CD4-positive, alpha-beta T cell treated with Interferon alpha-2 for 1 hour (primary cell): ENCODE measurements at places on chromosomes 3 and 15.
A peak's percentile ranks its signal among the peaks of the same experiment; 100 is the strongest.

DNA sequence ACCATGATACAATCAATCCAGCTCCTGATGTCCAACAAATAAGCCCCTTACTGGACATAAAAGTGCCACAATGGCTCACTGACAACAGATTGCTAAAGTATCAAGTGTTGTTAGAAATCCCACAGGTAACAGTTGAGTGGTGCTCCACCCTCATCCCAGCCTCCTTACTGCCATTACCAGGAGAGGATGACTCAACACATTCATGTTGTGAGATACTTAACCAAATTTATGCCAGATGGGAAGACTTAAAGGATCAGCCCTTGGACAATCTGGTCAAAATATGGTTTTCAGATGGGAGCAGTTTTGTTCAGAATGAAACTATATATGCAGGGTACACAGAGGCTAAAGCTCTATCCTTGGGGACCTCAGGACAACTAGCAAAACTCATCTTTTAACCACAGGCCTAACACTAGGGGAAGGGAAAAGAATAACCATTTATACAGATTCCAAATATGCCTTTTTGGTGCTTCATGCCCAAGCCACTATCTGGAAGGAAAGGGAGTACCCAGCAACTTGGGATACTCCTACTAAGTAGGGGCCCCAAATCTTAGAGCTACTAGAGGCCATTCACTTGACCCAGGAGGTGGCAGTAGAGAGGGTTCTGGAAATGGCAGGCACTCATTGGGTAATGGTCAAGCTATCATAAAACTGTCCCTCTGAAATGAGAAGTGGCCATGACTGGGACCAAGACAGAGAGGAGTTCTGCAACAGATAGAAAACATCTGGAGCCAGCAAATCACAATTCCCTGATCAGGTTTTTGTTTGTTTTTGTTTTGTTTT is 6.9 kb upstream of the ZNF662 start:
- DNase-seq, result no peak

GRCh38 chr15:89841306-89841705 is 26.7 kb upstream of the ANPEP start:
- no peak for DNase-seq

GRCh38 chr3:120182613-120183511 is 88.6 kb upstream of the GSK3B start:
- no peak for DNase-seq

DNA sequence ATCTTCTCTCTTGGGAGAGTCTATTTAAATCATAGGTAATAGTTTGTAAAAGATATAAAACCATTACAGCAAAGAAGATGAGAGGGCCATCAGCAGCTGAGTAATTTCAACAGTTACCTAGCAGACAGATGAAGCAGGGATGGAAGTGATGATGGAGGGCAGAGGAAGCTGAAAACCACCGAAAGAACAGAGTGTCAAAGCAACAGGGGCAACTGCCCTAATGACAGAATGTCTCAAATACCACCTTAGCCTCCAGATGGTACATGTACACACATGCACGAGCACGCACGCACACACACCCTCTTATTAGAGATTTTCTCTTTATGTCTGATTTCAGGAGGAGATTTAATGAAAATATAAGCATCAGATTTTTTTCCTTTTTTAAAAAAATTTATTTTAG is 64.5 kb downstream of the NEDD4 start:
- DNase-seq, result no peak

DNA sequence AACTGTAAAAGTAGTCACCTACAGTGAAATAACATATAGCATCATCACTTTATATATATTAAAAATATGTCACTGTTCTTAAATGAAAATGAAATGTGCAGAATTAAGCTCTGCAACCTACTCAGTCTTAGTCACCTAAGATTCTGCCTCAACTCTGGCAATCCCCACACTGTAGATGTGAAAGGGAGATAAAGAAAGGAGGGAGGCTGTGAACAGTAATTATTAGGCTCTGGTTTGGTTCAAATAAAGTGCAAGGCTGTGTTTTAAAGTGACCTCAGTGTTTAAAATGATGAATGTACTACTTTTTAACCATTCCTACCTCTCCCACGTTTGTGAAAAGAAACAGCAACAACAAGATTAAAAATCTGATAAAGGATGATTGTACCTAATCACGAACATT is 72.2 kb downstream of the ATP8B4 start:
- no peak for DNase-seq

GRCh38 chr15:100889385-100890050 is 9.9 kb downstream of the ALDH1A3 start:
- no peak for DNase-seq

DNA sequence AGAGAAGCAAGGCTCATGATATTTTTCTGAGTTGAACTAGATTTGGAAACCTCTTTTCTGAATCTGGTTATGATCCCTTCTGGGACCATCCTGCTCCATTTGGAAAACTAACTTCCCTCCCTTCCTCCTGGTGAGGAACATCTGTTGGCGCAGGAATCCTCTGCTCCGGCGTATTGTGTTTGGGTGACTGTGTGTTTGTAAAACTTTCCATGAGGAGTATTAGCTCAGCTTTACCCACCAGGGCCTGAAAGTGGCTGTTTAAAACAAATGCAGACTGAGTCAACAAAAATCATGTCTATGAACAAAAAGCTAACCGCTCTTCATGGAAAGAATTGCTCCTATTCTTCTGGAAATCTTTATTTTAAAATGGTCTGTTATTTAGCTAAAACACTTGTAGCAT is 17.7 kb downstream of the STARD9 start:
- no peak for DNase-seq

DNA sequence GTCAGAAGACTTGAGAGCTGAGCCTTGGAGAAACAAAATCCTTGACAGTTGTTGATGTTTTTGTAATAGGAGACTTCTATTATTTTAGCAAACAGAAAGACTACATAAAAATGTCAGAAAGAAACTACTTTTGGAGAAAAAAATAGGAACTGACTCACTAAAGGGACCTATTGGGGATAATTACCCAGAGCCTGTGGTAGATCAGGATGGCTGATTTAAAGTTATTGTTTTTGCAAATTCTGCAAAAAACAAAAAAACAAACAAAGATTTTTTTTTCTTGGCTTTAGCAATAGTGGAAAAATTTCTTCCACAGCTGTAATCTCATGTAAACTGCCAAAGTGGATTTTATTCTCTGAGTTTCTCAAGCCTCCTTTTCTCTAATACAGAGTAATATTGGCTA is 101.5 kb upstream of the SATB1 start:
- no peak for DNase-seq

DNA sequence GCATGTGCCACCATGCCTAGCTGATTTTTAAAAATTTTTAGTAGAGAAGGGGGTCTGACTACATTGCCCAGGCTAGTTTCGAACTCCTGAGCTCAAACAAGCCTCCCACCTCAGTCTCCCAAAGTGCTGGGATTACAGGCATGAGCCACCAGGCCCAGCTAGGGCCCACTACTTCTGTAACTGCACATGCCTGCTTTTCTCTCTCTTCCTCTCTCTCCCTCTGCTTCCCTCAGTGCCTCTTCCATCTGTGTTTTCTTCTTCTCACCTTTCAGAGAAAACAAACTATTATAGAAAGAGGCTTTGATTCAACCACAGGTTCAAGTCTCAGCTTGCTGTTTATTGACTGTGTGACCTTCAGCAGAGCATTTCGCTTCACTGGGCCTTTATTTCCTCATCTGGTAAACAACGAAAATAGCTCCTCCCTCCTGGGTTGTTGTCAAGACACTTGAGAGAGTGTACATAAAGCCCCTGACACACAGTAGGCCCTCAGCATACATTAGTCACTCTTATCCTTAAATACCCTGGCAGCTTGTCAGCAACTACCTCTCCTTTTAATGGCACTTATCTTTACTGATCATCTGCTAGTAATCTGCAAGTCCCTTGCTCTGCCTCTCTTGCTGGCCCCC is 10.2 kb downstream of the TADA3 start:
- no peak for DNase-seq

- DNase-seq, result no peak
These were observed 95.0 kb upstream of the CCDC80 start for GRCh38 chr3:112735926-112736325.

GRCh38 chr3:31456373-31456772 is 76.4 kb upstream of the STT3B start:
- peak; percentile 9 for DNase-seq

GRCh38 chr3:156689608-156690007 is 15.2 kb downstream of the TIPARP start:
- no peak for DNase-seq

- no peak for DNase-seq
These were observed 89.5 kb upstream of the TPM1 start for GRCh38 chr15:62953021-62953420.

- no peak for DNase-seq
These were observed 37.8 kb downstream of the MYL3 start for GRCh38 chr3:46825450-46825849.

DNA sequence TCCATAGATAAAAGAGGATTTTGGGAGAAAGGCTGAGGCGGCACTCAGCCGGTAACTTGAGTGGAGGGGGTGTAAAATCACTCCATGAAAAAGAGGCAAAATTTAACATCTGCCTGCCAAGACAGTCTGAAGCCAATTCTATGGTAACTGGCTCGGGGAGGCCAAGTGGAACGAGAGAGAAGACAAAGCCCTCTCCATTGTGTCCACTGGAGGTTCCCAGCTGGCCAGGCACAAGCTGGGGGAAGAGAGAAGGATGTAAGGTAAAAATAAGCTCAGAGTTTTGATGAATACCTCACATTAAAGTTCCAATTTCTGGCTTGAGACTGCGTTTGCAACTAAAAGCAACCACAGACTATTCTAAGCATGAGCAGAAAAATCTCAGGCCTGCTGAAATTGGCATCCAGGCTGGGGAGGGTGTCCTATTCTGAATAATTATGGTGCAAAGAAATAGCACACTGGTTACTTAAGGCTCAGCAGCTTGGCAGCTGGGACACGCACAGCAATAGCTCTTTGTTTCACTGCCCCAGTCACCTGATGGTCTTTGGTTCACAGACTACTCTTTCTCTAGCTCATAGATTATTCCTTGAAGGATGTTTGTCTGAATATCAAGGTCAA is 48.8 kb downstream of the CHRD start:
- DNase-seq, result no peak

DNA sequence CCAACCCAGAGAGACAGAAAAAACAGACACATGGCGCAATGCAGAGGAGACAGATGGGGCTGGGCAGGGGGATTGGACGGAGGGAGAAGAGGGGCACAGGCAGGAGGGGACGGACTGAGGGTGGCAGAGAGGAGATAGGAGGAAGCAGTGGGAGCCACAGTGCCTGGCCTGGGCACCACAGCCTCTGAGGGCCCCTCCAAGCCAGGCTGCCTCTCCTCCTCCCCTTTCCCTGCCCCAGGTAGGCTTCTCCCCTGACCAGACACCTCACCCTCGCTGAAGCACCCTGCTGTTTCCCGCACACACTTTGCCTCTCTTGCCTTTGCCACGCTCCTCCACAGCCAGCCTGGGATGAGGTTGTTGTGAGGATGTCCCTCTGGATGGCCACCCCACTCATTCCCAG is 84.0 kb upstream of the PRR20G start:
- DNase-seq, result no peak

DNA sequence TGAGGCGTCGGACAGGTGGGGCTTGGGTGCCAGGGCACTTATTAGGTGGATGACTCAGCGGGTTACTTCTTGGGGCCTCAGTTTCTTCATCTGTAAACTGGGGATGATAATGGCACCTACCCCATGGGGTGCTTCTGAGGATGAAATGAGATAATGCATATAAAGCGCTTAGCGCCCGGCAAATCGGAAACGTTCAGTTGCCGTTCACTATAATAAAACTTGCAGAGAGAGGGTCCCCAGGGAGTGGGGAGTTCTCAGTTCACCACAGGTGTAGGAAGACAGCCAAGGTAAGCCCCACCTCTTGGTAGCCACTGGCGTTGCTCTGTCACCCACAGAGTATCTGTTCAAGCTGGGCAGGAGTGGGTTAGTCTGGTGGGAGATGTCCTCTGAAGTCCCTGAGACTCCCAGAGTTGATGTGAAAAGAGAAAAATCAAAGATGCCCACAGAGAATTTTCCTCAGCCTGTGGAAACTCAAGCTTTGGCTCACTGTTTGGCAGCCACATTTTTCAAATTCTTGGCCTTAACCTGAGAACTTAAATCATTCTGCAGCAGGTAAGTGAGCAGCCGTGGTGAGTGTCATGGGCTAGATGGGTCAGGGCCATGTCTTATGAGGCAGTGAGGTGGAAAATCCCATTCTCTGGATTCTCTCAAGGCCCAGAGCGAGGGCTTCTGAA is 221.5 kb upstream of the BHLHE40 start:
- DNase-seq, result no peak

DNA sequence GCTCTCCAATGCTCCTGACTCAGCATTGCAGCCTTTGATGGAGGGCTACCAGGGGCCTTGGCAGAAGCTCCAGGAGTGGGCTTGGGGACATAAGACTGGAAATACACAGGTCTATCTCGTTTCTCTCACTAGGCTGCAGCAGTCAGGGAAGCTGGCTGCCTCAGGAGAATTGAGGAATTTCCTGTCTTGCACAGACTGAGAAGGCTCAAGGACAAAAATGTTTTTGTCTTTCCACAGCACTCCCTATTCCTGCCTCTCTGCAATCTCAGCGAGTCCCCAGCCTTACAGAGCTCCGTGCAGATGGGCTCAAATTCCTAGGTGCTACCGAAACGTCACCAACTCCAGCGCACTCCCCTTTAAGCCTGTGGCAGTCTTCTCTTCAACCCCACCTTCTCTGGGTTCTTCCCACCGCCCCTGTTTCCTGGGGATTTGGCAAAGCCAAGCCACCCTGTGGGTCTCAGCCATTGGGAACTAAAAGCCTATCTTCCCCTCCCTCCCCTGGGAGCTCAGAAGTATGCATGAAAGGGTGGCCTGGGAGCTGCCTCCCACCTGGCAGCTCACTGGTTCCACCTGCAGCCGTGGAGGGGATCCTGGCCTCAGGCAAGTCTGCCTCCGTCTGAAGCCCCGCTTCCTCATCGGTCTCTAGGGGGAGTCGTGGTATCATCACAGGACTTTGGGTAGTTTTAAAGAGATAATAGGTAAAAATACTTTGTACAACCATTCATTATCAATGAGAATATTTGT is 322.6 kb upstream of the FRG2C start:
- no peak for DNase-seq

- DNase-seq, result no peak
These were observed 75.8 kb upstream of the FAM98B start for GRCh38 chr15:38378161-38378560.

GRCh38 chr3:119774444-119774843 is 7.5 kb upstream of the NR1I2 start:
- DNase-seq, result no peak

DNA sequence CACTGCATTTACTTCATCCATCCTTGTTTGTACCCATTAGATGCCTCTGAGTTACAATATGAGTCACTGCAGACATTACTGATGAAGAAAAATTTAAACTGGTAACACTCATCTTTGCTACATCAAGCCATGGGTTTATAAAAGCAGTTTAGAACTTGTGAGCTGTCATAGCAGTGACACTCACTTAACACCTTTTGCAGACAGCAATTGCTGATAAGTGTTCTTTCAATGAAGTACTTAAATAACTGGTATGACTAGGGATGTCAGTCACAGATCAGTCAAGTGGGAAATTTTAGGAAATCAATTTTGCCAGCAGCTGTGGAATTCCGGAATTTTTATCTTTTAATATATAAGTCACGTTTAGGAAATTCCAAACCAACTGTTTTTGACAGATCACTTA is 643.0 kb downstream of the TBL1XR1 start:
- no peak for DNase-seq

- no peak for DNase-seq
These were observed 35.1 kb downstream of the USP3 start for GRCh38 chr15:63539521-63539920.
